ENCODE measurements at places on chromosomes 2 and 18. TPM values are rescaled to one million over a fixed set of nuclear protein-coding genes. Genes with fewer than 3 reads are reported as not detected.

- H3K4me3 ChIP-seq: no peak overlapping the region
- no peaks in the 10 kb centered on the region for H3K27me3 ChIP-seq
- no peaks in the 10 kb centered on the region for H3K36me3 ChIP-seq
- no peak overlapping the region for H3K27ac ChIP-seq
Measured at GRCh38 chr2:65353046-65353445, 79.4 kb downstream of the SPRED2 start.

DNA sequence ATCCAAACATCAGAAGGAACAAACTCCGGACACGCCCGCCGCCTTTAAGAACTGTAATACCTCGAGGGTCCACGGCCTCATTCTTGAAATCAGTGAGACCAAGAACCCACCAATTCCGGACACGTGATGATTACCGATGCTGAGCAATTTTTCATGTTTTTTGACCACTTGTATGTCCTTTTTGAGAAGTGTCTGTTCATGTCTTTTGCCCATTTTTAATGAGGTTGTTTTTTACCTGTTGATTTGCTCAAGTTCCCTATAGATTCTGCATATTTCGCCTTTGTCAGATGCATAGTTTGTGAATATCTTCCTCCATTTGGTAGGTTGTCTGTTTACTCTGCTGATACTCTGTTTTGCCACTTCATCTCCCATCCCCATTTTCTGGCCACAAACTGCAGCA, 150.4 kb downstream of the IRS1 start:
- H3K36me3 ChIP-seq: no peaks in the 10 kb centered on the region
- H3K4me3 ChIP-seq: no peak overlapping the region
- H3K27ac ChIP-seq: peak overlapping the region; percentile 68
- DNase-seq: no peak
- H3K27me3 ChIP-seq: no peaks in the 10 kb centered on the region
- peaks cover 3% of the 10 kb centered on the region for H3K4me1 ChIP-seq

- no peaks in the 10 kb centered on the region for H3K27me3 ChIP-seq
- no peak for DNase-seq
- no peak overlapping the region for H3K27ac ChIP-seq
Measured at GRCh38 chr2:239161711-239162140, 239.1 kb downstream of the HDAC4 start.

DNA sequence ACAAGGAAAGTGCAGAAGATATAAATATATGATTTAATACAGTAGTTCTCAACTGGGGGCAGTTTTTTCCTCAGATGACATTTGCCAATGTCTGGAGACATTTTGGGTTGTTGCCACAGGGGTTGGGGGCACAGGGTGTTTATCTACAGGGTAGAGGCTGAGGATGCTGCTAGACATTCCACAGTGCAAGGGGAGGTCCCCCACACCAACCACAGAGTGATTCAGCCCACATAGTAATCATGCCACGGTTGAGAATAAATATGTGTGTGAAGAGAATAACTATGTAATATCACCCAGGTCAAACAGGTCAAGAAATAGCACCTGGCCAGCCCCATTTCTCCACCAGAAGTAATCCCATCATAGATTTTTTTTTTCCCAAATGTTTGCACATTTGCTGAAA, 17.9 kb downstream of the DYSF start:
- no peak overlapping the region for H3K27ac ChIP-seq
- no peaks in the 10 kb centered on the region for H3K36me3 ChIP-seq
- H3K4me3 ChIP-seq: no peak overlapping the region
- H3K4me1 ChIP-seq: no peaks in the 10 kb centered on the region
- no peak for DNase-seq

Gene ARHGEF4
- 56.0 TPM for total RNA-seq
